ENCODE measurements at places on chromosomes 1 and 21.

DNA sequence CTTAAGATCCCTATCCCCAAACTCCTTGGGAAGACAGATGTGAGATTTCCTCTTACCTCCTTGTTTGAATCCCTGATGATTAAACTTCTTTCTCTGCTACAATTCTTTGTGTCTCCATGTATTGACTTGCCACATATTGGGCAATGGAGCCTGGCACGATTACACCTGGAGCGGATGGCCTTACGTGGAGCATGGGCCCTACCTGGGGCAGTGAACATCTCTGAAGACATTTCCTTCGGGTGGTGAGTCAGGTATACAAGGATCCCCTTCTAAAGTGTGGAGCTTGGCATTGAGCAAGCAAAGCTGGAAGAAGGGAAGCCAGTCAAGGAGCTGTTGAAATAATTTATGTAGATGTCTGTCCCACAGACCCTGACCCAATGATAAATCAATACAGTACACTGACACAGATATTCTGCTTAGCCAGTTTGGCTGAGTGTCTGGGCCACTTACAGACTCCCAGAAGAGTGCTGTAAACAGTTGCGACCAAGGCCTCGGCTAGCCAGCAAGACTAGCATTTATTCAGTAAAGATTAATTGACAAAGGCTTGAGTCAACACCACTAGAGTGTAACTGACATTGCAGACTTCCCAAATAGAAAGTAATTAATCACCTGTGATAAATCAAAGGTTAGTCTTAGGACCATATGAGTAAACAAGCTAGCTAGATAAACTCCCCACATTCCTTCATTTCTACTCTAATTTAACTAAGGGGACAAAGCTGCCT, 83.1 kb upstream of the KCNK1 start:
- DNase-seq: no peak

DNA sequence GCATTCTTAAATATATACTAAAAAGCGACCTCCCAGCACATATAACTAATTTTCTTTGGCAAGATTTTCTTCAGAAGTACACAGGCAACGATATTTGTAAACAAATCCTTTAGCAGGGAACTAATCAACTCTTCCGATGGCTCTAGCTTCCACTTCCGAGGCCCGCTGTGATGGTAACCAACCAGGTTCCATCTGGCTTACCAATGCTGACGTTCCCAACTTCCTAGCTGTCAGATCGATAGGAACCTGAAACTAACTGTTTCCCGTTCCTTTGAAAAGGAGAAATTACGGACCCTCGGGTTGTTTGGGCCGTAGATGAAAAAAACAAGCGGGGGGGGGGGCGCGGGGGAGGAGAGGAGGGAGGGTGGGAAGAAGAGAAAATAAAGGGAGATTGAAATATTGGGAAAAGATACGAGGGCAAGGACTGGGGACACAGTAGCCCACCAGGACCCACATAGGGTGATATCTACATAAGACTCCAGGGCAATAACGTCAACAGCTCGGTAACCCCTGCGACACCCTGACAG, 513 bp downstream of the GTF2B start:
- no peak for DNase-seq

- DNase-seq: no peak
These were observed 72.0 kb upstream of the TLR5 start for GRCh38 chr1:223215026-223215425.

GRCh38 chr1:230219174-230220067, 152.4 kb downstream of the GALNT2 start:
- no peak for DNase-seq

DNA sequence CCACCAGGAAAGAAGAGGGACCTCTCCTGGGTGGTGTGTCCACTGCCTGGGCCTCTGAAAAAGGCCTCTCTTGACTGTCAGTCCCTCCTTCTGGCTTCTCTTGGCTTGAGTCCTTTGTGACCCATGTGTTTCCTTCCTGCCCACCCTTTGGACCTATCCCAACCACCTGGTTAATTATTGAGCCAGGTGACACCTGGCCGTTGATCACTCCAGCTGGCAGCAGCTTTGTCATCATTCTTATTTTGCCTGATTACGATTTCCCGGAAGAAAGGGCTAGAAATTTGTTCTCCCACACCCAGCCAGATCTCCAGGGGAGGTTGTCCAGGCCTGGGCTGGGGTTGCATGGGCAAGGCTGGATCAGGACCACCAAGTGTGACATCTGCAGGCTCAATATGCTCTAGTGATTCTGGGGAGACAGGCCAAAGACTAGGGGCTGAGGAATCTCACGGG, 24.8 kb downstream of the CSF1 start:
- DNase-seq: no peak

DNA sequence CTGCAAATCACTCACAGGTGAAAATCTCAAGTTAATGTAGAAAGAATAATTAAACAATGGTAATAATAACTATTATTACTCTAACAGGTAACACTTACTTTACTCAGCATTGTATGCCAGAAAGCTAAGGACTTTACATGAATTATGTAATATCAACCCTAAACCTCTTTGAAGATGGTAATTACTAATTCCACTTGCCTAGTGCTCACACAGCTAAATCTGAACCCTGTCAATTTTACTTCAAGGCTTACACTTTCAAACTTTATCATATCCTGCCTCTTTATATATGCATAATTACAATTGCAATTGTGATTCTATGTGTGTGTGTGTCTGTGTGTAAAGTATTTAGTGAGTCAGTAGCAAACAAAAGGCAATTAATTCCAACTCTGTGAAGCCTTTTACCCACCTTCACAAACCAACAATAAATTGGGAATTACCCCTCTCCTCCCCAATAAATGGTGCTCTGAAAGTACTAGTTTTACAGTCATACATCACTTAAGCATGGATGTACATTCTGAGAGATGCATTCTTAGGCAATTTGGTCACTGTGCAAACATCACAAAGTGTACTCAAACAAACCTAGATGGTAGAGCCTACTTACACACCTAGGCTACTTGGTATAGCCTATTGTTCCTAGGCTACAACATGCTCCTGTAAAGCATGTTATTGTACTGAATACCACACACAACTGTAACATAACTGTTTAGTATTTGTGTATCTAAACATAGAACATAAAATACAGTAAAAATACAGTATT, 5.9 kb downstream of the ZNF644 start:
- DNase-seq: no peak

- no peak for DNase-seq
These were observed 2.2 kb downstream of the IKBKE start for GRCh38 chr1:206472454-206472853.

DNA sequence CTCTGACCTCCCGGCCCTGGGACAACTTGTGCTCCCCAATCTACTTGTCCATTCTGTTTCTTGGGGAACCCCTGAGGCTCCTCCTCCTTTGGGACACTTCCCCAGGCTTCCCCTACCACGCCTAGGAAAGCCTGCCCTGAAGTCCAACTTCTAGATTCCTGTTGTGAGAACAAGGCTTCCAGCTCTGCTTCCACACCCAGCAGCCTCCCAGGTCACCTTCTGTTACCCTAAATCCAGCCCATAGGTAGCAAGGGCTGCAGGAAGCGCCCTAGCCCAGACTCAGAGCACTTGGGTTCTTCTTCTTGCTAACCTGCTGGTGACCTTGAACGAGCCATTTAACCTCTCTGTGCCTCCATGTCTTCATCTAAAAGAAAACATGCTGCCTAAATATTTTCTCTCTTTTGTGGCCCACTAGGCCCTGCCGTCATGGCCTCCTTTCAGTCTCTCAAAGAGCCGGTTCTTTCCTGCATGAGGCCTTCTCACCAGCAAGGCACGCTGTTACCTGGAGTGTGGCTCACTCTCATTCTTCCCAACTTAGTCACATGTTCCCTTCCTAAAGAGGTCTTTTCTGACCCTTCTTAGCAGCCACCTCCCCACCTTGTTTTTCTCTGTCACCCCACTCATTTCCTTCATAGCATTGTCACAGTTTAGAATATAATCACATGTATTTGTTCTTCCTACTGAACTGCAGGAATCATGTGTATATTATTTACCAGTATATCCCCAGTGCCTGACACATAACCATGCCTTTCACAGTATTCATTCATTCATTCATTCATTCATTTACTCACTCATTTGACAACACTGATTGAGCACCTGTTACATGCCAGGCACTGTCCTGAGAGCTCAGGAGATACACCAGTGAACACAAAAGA, 1.4 kb downstream of the CAPN2 start:
- DNase-seq: no peak

GRCh38 chr21:44854664-44855446, 18.6 kb downstream of the PTTG1IP start:
- DNase-seq: no peak

- no peak for DNase-seq
These were observed 62.3 kb downstream of the OPTC start for GRCh38 chr1:203556047-203556851.

- DNase-seq: no peak
These were observed 1326.5 kb downstream of the PLA2G4A start for GRCh38 chr1:188155261-188155660.

- DNase-seq: no peak
These were observed 21.2 kb upstream of the BRDT start for GRCh38 chr1:91928026-91928425.

DNA sequence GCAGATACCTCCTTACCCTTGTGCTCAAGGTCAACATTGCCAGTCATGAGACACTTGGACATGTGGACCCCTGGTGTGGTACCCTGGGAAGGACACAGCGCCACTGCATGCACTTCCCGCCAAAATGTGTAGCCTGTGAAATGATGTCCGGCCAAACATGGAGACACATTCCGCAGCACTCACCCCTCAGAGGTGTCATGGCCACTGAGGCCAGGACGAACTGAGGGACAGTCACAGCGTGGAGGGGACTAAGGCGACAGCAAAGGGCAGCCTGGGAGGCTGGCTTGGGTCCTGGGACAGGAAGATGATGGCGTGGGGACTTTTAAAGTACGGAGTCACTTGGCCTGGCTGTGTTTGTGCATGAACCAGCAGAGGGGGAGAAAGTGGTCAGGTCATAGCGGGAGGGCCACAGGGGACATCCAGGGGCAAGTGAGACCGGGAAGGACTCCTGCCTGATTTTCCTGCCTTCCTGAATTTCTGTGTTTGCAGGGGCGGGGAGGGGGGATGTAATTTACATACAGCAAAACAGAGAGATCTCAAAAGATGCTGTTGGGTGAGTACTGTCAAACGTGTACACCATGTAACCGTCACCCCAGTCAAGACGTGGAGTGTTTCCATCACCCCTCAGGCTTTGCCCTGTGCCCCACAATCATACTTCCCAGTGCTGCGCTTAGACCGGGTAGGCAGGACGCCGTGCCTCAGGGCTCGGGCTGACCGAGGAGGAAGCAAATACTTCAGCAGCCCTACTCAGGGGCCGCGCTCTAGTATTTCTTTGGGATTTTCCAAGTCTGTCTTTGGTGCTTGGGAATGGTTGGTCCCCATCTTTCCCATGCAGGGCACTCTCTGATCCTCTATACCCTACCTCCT, 45.2 kb downstream of the WDR4 start:
- DNase-seq: no peak

DNA sequence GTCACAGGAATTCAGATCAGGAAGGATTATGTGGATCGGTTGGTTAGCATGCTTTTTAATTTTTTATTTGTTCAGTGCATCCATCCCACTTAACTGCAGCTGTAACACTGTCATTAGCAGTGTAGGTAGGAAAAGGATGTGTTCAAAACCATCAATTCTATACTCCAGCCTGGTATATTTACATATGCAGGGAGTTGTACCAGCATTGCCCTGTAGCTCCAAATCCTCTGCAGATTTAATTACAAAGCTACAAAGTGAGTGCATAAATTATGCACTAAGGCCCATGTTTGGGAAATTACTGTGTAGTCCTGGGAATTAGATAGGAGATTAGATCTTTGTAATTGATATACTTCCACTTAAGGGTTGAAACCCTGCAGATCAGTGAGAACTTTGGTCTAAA, 15.9 kb upstream of the OSBPL9 start:
- DNase-seq: no peak

DNA sequence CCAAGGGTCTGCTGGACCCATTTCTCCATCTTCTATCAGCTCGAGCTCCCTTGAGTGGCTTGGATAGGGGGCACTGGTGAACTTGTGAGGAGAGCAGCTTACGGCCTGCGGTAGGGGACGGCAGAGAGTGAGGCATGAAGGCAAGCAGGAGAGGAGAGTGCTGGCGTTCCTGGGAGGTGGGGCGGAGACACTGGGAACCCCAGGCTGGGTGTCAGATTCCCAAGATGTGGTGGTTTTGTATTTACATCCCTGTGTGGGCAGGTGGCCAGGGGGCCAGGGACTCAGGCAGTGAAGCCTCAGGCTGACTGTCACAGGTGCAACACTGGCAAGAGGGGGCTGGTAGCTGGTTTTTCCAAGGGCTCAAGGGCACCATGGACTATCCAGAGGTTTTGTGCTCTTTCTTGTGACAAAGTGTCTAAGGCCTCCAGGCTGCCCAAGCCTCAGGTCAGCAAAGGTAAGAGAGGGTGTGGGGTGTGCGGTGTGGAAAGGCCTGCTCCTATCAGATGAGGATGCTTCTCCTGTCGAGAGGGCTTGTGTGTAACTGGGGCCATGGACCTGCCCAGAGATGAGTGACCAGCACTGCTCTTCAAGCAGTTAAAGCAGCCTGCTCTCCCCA, 45.1 kb upstream of the ROR1 start:
- DNase-seq: no peak

DNA sequence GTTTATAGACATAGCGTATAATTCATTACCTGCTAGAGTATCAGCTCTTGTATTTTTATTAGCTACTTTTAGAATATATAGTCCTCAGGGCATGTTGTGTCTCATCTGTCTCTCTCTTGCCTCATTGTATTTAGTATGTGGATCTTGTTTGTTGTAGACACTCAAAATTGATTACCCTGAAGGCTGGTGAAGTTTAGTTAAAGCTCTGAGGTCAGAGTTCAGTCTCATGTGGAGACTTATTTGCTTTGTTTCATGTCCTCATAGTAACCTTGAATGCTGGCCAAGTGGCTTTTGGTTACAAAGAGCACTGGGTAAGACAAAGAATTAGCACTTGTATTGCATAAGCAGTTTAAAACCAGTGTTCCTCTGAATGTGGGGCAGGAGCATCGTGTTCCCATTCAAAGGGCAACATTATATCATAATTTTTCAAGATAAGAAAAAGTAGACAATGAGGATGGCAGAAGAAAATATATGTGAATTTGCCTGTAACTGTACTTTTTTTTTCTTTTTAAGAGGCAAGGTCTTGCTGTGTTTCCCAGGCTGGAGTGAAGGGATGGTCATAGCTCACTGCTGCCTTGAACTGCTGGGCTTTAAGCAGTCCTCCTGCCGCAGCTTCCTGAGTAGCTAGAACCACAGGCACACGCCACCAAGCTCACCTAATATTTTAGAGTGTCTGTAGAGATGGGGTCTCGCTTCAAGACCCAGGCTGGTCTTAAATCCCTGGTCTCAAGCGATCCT, 17.4 kb downstream of the CNST start:
- no peak for DNase-seq

DNA sequence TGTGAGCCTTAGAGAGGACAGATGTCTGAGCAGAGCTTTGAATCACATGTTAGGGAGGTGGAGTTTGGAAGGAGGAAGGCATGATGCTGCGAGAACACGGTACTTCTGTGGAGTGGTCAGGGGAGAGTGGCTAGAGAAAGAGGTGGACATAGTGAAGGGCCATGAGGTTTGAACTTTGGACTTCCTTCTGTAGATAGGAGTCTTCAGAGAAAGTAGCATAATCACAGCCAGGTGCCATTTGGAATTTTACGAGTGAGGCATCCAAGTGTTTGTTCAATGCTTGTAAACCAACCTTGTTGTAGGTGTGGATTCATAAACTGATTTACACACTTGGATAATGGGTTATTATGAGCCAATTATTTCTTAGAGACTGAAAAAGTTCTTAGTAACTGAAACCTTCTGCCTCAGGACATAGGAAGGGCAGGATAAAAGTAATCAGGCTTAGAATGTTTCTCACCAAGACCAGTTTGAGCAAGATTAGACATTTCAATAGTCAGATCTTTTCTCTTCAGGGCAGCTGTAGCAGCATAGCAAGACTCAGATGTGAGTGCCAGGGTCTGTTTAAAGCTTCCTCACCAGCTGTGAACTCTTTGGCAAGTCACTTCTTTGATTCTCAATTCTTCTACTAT, 83.5 kb upstream of the HMCN1 start:
- DNase-seq: no peak

Measured in stimulated activated CD4-positive, alpha-beta T cell treated with anti-CD3 and anti-CD28 coated beads, Interleukin-15, amount 100 ng/mL, for 1 hour (primary cell).